ENCODE measurements at places on chromosomes 4 and X.

DNA sequence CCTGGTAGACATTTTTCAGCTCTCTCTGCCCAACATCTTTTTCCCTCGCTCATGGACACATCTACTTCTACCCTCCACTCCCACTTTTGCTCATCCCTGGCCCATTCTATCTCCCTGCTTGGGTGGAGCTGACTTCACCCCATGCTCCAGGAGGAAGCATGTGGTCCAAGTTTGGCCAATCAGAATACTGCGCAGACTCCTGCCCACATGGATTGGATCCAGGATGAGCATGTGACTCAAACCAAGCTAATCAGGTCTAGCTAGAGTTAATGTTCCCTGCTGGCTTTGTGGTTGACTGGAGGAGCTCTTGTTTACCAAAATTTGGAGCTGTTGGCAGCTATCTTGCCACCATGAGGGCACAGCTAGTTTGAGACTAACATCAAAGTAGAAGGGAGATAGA is 22.7 kb downstream of the SMIM20 start:
- DNase-seq, result no peak

DNA sequence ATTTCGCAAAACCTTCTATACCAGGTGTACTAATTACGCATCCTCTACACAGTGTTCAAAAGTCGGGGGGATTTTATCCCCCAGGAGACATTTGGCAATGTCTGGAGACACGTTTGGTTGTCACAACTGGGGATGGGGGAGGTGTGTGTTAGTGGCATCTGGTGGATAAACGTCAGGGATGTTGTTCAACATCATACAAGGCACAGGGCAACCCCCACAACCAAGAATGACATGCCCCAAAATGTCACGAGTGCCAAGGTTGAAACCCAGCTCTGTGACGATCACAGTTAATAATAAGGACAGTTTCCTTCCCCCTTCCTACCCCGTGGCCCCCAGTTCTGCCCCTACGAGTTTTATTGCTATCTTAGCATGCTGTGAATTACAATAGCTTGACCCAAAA is 15.9 kb upstream of the SEL1L3 start:
- DNase-seq, result no peak

- no peak for DNase-seq
These were observed 2471.7 kb downstream of the ARAP2 start for GRCh38 chr4:33772582-33772981.

DNA sequence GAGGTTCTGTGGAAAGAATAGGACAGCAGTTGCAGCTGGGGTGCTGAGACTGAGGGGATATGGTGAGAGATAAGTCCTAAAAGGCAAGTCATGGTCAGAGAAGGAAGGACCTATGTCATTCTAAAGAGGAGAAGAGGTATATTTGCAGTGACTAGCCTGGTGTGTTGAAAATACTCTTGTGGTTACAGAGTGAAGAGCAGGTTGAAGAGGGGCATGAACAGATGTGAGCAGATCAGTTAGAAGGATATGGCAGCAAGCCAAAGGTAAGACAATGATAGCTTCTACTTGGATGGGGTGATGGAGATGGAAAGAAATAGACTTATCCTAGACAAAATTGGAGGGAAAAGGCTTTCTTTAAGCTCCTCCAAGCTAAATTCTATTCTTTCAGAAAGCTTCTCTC is 469.8 kb upstream of the CPEB2 start:
- no peak for DNase-seq

- no peak for DNase-seq
These were observed 30.2 kb upstream of the GRIA3 start for GRCh38 chrX:123153846-123154335.

GRCh38 chr4:101850698-101851097 is 60.2 kb downstream of the BANK1 start:
- no peak for DNase-seq

DNA sequence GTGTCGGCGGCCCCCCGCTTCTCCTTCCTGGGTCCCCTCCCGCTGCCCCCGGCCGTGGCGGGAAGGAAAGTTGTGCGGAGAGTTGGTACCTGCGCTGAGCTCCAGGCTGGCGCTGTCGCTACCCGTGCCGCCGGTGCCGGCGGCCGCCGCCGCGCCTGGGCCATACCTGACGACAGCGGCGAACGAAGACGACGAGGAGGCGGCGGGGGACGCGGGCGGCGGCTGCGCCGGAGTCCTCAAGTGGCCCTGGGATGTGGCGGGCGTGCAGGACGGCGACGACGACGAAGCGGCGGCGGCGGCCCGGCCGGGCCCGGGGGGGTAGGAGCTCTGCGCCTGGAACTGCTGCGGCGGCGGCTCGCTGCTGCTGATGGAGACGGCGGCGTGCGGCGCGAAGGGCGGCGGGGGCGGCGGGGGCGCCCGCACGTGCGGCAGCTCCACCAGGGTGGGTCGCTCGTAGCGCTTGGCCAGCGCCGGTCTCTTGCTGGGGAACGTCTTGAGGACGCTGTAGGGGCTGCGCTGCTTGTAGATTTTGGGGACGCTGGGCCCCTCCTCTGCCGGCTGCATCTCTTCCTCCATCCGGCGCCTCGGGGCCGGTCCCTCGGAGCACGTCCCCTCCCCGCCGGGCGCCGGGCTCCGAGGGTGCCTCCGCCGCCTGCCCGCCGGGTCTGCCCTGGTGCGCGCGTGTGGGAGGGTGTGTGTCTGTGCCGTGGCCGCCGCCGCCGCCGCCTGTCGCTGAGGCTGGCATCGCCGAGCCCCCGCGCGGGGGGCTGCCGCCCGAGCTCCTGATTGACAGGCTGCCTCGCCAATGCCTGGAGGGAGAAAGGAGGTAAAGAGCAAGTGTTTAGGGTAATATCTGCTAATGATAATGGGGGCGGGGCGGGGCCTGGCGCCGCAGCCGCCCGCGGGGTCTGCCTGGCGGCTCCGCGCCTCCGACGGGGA is 618 bp downstream of the BEND4 start:
- DNase-seq, result no peak

- DNase-seq, result no peak
These were observed 17.5 kb downstream of the VEGFD start for GRCh38 chrX:15366506-15367352.

Data from SW480 (cell line).